ENCODE measurements at places on chromosomes 5 and 9.

GRCh38 chr5:178430186-178431062, 159.8 kb downstream of the COL23A1 start:
- DNase-seq = no peak

DNA sequence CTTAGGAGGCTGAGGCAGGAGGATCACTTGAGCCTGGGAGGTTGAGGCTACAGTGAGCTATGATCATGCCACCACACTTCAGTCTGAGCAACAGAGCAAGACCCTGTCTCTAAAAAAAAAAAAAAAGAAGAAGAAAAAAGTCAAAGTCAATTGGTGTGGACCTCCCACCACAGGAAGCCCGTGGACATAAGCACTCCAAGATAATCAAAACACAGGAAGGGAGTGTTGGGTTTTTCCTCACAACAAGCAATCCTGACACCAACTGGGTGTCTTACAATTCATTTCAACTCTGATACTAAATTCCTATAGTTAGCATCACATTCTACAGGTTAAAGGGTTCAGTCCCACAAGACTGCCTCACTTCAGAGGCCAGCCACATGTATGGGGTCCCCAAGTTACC, 70.7 kb downstream of the PDE6A start:
- DNase-seq = no peak

- DNase-seq = no peak
Observed at GRCh38 chr5:148967783-148968182, 95.1 kb downstream of the SH3TC2 start.

DNA sequence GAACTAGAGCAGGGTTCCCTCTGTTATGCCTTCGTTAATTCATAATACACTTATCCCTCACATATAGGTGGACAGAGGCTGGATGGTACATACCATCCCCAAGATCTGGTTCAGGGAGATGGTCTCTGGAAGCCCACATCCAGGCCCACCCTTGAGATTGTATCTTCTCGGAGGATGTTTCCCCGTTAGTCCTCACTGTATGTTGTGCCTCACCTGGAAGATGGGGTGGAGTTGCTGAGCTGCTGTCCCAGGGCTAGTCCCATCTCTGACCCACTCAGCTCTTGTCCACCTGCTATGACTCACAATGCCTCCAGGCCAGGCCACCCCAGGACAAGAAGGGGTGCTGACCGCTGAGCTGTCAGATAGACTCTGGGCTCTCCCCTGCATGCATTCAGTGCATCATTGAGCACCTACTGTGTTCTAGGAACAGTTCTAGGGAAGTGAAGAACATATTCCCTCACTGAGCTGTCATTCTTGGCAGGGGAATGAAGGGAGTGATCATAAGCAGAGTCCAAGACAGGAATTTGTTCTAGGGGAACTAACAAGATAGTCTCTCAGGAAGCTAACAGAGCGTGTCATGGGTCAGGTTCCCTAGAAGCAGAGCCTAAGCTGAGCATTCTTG, at the start of gene CBY3:
TSS of gene CBY3 (minus strand) at position 255 of the 622 bp plus-strand sequence. CDS start at position 139, 116 bp downstream.
- DNase-seq = peak; percentile 6

DNA sequence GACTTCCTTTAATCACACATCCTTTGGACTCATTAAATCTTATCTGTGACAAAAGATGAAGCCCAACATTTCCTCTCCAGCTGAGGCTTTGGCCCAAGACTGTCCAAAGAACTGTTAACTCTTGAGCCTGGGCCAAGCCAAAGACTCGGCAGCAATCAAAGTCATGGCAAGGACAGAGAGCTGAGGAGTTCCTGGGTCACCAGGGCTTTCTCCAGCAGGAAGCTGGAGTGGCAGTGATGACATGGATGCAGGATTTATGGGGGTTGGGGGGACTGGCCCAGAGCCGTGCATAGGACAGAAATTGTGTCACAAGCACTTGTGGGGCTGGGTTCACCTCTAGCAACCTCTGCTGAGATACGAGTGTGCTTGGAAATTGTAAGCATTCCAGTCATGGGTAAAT, 440.3 kb downstream of the PLK2 start:
- DNase-seq = no peak

DNA sequence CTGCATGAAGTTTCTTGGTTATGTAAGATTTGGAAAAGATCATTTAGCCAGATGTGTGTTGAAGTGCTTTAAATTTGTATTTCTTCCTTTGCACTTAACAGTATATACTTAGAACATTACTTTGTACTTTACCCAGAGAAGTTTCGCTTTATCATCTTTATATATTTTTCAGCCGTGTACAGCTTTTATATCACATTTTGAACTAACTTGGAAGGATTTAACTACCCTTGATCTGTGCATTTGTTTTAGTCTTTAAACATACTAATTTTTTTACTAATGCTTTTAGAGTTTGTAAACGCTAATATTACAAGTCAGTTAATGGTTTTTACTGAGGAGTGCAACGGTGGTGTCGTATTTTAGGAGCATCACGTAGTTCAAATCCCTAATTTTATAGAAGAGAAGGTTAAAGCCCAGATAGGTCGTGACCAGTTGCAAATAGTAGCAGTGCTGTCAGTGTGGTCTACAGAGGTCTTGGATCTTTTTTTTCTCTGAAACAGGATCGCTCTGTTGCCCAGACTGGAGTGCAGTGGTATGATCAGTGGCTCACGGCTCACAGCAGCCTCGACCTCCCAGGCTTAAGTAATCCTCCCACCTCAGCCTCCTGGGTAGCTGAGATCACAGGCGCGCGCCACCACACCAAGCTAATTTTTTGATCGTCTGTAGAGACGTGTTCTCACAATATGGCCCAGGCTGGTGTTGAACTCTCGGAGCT, 2.0 kb downstream of the MATR3 start:
- DNase-seq = no peak

- no peak for DNase-seq
Observed at GRCh38 chr5:57626703-57627102, 144.1 kb upstream of the ACTBL2 start.

DNA sequence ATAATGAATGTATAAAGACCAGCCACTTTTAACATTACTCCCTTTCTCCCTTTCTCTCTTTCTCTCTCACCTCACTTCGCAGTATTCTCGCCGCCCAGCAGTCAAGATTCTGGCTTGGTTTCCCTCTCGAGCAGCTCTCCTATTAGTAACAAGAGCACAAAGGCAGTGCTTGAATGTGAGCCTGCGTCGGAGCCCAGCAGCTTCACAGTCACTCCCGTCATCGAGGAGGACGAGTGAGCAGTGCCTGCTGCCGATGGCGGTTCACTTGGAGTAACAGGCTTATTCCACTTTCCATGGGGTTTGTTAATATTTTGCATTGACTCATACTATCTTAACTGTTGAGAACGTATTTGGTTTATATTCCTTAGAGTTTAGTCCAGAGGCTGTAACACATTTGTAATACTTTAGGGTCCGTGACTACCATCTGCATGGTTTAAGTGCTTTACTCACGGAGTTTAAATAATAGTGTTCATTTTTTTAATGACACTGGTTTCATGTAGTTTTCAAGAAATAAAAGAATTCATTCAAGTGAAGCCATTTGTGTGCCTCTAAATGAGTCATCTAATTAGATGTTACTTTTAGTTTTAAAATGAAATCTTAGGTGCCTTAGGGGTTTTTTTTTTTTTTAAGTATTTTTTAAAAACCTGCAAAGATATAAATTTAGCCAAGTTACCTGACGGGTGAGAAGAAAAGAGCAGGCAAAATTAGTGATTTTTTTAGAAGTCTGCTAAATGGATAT, 8.4 kb upstream of the DMRT3 start:
- DNase-seq = no peak

DNA sequence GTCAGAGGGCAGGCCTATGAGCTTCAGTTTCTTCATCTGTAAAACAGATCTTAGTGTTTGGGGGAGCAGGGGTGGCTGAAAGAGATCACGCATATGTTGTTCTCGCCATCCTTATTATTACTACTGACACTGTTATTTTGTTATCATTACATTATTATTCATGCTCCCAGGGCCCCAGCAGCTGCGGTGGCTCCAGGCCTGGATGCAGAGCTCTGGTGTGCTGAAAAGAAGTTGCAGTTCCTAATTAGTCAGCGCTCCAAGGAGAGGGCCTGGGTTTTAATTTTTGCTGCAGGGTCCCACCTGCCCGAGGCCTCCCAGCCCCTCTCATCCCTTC, 19.5 kb downstream of the CXXC5 start:
- no peak for DNase-seq

DNA sequence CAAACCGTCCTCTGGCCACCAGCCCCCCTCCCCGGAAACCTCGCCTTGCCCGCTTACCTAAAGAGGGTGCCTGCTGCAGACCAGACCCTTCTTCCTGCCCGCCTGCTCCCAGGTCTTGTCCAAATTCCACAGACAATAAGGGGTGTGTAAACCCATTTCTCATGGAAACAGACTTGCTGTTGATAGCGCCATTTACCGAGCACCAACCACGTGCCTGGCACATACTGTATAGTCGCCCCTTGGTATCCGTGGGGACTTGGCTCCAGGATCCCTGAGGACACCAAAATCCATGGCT, 25.1 kb downstream of the CDHR2 start:
- DNase-seq = no peak

DNA sequence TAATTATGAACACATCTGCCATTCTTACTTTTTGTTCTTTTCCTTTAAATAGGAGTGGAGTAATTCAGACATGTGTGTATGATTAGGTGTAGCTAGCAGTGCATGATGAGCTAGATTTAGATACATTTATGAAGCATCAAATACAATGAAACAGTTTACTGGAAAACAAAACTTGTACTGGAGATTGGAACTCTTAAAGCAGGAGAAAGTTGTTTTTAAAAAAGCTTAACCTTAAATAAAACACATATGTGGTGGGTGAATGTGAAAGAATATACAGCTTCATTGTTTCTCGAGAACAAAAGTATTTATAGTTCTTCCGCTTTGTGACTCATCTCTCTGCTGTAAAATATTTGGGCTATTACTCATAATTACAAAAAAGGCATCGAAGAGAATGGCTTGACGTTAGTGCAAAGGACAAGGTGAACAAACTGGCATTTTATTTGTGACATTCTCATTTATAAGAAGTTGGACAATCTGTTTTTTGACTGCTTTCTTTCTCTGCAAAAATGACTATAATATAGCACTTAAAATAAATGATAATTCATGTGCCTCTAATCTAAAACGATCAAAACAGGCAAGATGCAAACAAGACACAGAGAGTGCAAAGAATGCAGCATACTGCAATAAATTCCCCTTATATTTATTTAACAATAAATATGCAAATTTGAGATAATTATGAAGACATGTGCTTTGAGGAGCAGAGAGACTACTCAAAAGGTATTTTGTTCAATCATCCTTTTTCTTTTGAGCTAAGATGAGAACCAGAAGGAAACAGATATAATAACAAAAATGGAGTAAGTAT, 478.8 kb downstream of the CETN3 start:
- DNase-seq = peak; percentile 50

GRCh38 chr9:21919377-21920362, 74.5 kb downstream of the CDKN2A start:
- DNase-seq = peak; percentile 18

DNA sequence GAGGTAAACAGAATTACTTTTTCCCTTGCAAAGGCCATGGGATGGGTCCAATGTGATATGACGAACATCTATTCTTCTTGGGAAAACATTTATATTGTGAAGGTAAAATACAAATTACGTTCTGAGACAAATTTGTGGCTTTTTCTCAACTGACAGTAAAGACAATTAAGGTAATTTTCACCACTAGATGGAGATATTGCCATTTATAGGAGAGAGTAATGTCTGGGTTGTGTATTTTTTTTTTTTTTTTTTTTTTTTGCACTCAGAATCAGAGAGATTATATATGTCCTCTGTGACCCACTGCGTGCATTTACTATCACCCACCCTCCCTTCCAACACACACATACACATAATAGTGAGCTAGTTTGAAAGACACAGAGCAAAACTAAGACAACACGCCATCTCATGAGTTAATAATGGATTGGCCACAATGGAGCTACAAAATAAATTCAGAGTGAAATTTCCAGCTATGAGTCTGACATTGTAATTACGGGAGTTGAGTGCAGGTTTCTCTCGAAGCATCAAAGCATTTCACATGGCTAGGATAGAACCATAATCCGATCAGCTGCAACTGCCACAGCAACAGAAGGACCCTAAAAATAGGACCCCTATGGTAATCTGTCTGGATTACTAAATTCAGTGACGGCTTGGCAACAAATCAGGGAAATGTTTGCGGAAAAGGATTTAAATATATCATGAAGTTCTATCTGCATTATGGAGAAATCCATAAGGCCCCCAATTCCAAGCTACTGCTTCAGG, 49.2 kb downstream of the ANXA1 start:
- DNase-seq = peak; percentile 31
